ENCODE measurements at places on chromosomes 4 and X.

- DNase-seq, result no peak
These were observed 51.7 kb downstream of the TIGD2 start for GRCh38 chr4:89162987-89163386.

GRCh38 chrX:63920875-63921274 lies 135.9 kb upstream of the ARHGEF9 start:
- DNase-seq, result no peak

DNA sequence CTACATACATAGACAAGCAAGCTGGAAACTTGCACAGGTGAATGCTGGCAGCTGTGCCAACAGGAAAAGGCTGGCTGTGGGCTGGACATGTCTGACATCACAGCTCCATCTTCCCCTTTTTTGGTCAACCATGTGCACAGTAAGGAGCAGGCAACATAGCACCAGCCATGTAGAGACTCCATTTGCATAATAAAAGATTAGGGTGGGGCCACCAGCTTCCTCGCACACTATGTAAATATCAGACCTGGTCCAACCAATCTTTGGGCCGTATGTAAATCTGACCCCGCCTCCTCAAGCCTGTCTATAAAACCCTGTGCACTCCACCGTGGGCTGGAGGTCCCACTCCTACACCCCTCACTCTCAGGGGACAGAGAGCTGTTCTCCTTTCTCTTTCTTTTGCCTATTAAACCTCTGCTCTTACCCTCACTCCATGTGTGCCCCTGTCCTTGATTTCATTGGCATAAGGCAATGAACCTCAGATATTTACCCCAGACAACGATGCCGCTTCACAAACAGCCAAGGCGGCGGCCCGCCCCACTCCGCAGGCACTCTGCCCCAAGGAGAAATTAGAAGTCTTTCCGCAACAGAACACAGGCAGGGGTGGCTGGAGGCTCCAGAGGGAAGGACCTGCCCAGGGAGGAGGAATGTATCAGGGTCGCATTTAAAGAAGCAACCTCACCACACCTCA lies 862.2 kb downstream of the TRIML1 start:
- DNase-seq, result no peak

GRCh38 chr4:38311495-38312126 lies 351.4 kb downstream of the PTTG2 start:
- DNase-seq, result no peak

GRCh38 chr4:26715636-26716242 lies 131.9 kb downstream of the TBC1D19 start:
- DNase-seq, result no peak

- DNase-seq, result no peak
These were observed 63.3 kb downstream of the NOCT start for GRCh38 chr4:139078926-139079325.

DNA sequence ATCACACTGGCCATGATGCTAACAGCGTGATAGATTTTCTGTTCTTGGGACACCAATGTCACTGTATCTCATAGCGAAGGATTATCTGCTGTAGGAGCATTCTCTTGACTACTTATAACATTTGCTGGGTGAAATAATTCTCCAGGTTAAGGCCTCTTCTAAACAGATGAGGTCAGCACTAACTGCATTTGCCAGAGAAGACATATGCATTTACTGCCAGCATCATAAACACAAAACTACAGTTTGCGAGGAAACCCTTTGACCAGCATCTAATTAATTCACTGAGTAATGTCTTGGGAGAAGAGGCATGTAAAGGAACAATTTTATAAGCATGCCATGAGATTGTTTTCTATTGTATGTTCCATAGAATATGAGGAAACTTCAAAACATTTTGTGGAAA lies 13.9 kb downstream of the TBC1D1 start:
- DNase-seq, result no peak

- DNase-seq, result no peak
These were observed 130.5 kb upstream of the SLITRK2 start for GRCh38 chrX:145687146-145687545.

DNA sequence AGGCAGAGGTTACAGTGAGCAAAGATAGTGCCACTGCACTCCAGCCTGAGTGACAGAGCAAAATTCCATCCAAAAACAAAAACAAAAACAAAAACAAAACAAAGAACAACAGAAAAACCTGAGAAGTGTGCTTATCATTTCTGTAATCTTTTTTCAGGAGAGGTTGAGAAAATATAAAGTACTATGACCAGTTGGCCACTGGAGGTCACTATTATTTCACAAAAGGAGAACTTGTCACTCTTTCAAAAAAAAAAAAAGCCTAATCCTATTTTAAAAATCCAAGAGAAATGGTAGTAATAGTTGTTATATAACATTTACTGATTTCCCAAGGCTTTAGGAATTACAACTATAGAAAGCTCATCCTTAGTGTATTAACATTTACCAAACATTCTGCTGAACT lies 24.9 kb upstream of the RNF150 start:
- no peak for DNase-seq

GRCh38 chr4:11116940-11117339 lies 311.8 kb downstream of the HS3ST1 start:
- DNase-seq, result no peak

DNA sequence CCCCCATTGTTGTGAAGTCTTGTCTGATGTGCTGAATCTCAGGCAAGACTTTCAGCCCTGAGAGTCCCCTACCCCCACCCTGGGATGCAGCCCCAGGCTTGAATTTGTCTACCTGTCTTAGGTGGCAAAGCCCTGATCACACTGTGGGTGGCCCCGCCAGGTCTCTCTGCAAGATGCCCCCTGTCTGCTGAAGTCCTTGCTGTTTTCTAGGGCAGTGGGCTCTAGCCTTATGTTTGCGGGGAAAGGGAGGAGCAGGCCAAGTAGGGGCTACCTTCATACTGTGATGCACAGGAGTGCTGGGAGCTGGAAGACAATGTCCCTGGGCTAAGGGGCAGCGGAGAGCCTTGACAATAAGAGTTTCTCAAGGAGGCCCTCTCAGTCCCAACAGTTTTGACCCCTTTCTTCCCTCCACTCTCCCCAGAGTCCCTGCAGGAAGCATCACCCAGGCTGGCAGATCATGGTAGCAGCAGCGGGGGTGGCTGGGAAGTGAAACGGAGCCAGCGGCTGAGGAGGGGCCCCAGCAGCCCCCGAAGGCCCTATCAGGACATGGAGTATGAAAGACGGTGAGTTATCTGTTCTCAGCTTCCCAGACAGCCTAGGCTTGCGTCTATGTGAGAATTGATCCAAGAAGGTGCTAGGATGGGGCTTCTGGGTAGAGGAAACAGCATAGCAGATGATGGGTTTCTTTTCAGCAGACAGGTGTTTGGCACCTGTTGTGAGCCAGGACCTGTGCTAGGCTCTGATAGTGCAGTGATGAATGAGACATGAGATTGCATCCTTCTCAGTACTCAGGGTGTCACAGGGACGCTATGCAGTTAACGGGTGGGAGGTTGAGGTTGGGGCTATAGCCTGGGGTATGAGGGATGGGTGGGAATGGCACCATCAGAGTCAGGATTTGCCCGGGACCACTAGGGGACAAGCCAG lies 2.2 kb downstream of the RBM10 start:
- no peak for DNase-seq

- DNase-seq, result no peak
These were observed 494.9 kb downstream of the IDS start for GRCh38 chrX:149010013-149010852.

DNA sequence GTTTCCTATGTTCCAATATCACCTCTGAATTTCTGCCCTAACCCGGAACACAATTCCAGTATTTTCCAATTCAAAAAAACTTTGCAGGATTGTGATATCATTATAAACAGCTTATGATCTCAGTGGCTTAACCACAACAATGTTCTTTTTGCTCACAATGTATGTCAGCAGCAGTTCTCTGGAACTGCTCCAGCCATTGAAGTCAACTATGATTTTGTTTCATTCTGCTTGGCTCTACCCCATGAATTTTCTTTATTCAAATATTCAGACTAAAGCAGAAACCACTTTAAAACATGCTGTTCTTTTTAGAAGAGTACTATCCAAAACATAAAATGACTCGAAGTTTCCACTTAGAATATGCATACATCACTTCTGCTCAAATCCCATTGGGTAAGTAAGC lies 1611.1 kb downstream of the ARAP2 start:
- no peak for DNase-seq

- DNase-seq, result no peak
These were observed 141.6 kb downstream of the NPNT start for GRCh38 chr4:106036848-106037247.

- DNase-seq, result no peak
These were observed 496.3 kb downstream of the PDGFC start for GRCh38 chr4:156475322-156475721.

All from cortex of kidney (tissue), 1 donor.